Activated naive CD8-positive, alpha-beta T cell treated with anti-CD3 and anti-CD28 coated beads, Interleukin-2, amount 10 ng/mL, durations not matched to agents 7 days and 5 days (primary cell): ENCODE measurements at places on chromosomes 2 and 18. TPM values are rescaled to one million over a fixed set of nuclear protein-coding genes. Genes with fewer than 3 reads are reported as not detected.

The PTPRM gene
- total RNA-seq, result 6.6 TPM

GRCh38 chr2:33765122-33765521 lies 166.0 kb upstream of the FAM98A start:
- no peaks in the 10 kb centered on the region for H3K4me1 ChIP-seq
- H3K4me3 ChIP-seq, result no peak overlapping the region
- no peaks in the 10 kb centered on the region for H3K27me3 ChIP-seq
- H3K27ac ChIP-seq, result no peak overlapping the region
- no peaks in the 10 kb centered on the region for H3K36me3 ChIP-seq
- no peak for DNase-seq

GRCh38 chr2:98558852-98559530 lies 49.3 kb downstream of the COA5 start:
- peaks cover 49% of the 10 kb centered on the region for H3K36me3 ChIP-seq
- no peak for DNase-seq
- no peaks in the 10 kb centered on the region for H3K27me3 ChIP-seq
- H3K4me1 ChIP-seq, result peaks cover 67% of the 10 kb centered on the region
- H3K4me3 ChIP-seq, result peak overlapping the region; percentile 43
- peak overlapping the region; percentile 57 for H3K27ac ChIP-seq

DNA sequence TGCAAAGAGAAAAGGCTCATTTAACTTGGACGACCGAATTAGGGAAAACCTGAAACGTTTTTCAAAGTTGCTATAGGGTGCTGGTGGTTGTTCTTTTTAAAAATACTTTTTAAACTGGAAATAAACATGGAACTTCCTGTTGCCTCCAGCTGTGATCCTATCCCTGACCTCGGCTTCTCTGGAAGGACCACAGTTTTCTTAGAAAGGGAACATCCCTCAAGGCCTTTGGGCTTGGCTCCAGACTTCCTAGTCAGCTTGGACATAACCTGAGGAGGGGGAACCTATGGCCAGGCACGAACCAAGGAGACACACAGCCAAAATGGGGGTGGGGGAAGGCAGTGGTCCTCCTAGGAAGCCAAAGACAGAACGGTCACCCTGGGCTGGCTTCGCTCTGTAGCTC lies 57.7 kb downstream of the CENPO start:
- H3K4me3 ChIP-seq, result no peak overlapping the region
- peaks cover 2% of the 10 kb centered on the region for H3K4me1 ChIP-seq
- no peak overlapping the region for H3K27ac ChIP-seq
- H3K27me3 ChIP-seq, result no peaks in the 10 kb centered on the region
- no peak for DNase-seq

The KCNG2 gene
- not detected for total RNA-seq

- no peak overlapping the region for H3K27ac ChIP-seq
- no peak overlapping the region for H3K4me3 ChIP-seq
- no peaks in the 10 kb centered on the region for H3K27me3 ChIP-seq
- no peaks in the 10 kb centered on the region for H3K4me1 ChIP-seq
Measured at GRCh38 chr2:75405000-75405399, 155.7 kb downstream of the EVA1A start.

DNA sequence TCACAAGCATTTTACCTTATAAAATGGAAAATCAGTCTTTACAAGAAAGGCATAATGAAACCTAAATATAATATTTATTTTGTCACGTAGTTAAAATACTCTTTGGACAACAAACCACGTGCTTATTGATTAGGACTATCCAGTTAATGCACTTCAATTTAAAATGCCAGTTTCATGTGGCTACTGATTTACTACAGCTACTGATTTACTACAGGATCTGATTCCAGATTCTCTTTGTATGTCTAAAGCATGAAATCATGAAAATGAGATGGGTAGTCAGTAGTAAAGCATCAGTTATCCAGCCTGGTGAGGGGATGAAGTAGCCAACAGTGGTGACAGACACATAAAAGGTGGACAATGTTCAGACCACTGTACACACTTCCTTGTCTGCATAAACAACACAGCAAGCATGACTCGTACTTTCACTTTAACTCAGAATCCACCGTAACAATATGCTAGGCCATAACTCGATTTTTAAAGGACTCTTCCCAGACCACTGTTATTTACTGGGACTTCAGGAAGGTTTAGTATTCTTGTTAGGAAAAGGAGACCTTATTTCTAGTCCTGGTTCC lies 24.9 kb downstream of the ACAA2 start:
- H3K36me3 ChIP-seq, result peaks cover 66% of the 10 kb centered on the region
- H3K27ac ChIP-seq, result peak overlapping the region; percentile 70
- DNase-seq, result no peak
- peak overlapping the region; percentile 53 for H3K4me3 ChIP-seq
- H3K27me3 ChIP-seq, result no peaks in the 10 kb centered on the region

The RGPD4 gene
- 0.61 TPM for total RNA-seq

The PLEK gene
- total RNA-seq, result 28.8 TPM

GRCh38 chr2:1226766-1227165 lies 186.5 kb upstream of the TPO start:
- no peaks in the 10 kb centered on the region for H3K4me1 ChIP-seq
- no peak overlapping the region for H3K4me3 ChIP-seq
- H3K27me3 ChIP-seq, result no peaks in the 10 kb centered on the region
- no peaks in the 10 kb centered on the region for H3K36me3 ChIP-seq

- H3K27me3 ChIP-seq, result peaks cover 8% of the 10 kb centered on the region
- no peaks in the 10 kb centered on the region for H3K36me3 ChIP-seq
- H3K27ac ChIP-seq, result no peak overlapping the region
- no peak overlapping the region for H3K4me3 ChIP-seq
Measured at GRCh38 chr2:196500686-196501431, 138.7 kb upstream of the CCDC150 start.

DNA sequence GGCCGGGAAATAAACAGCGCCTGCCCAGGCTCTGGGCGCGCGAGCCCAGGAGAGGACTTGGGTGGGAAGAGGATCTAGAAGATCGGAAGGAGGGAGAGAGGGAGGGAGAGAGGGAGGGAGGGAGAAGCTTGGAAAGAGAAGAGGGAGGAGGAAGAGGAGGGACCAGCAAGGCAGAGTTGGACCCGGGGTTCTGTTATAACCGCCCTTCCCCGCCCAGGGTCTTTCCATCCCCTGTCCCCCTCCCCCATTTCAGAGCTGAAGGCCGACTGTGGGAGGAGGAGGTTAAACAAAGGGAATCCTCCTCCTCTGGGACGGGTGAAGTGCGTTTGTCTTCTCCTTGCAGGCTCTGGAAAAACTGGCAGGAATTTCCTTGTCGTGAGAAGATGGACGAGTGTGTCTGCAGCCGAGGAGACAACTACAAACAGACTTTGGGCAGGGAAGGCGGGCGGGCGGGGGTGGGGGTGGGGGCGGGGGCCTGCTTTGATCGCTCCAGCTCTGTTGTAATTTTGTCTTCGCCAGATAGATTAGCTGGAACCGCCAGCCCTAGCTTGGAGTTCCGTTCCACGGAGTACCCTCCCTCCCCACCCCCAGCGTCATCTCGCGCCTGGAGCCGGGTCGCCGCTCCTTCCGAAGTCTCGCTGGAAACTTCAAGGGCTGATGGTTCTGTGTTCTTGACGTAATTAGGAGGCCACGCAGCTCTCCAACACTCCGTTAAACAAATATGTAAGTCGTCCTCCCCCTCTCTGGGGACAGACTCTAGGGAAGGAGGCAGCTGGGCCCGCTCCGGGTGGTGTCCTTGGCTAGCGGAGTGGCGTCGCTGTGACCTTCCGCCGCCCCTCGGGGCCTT lies 6.4 kb upstream of the SP9 start:
- DNase-seq, result no peak
- peaks cover 96% of the 10 kb centered on the region for H3K27me3 ChIP-seq
- peak overlapping the region; percentile 70 for H3K27ac ChIP-seq
- H3K36me3 ChIP-seq, result no peaks in the 10 kb centered on the region
- peaks cover 32% of the 10 kb centered on the region for H3K4me1 ChIP-seq
- H3K4me3 ChIP-seq, result peak overlapping the region; percentile 66

The GPR39 gene
- total RNA-seq, result not detected

The FTCDNL1 gene
- total RNA-seq, result 2.0 TPM

GRCh38 chr2:161147856-161148255 lies 12.4 kb upstream of the TANK start:
- no peak overlapping the region for H3K4me3 ChIP-seq
- no peaks in the 10 kb centered on the region for H3K27me3 ChIP-seq
- peaks cover 80% of the 10 kb centered on the region for H3K36me3 ChIP-seq
- H3K27ac ChIP-seq, result no peak overlapping the region

- H3K27me3 ChIP-seq, result no peaks in the 10 kb centered on the region
- H3K36me3 ChIP-seq, result no peaks in the 10 kb centered on the region
- H3K27ac ChIP-seq, result no peak overlapping the region
- H3K4me3 ChIP-seq, result no peak overlapping the region
Measured at GRCh38 chr2:215556979-215557378, 121.1 kb upstream of the FN1 start.

The G6PC2 gene
- total RNA-seq, result not detected

GRCh38 chr2:225930687-225931086 lies 531.2 kb downstream of the NYAP2 start:
- no peak overlapping the region for H3K27ac ChIP-seq
- no peaks in the 10 kb centered on the region for H3K4me1 ChIP-seq
- DNase-seq, result no peak

- peak within 1 kb of the TSS; percentile 72 for H3K4me3 ChIP-seq
- peak; percentile 79 for DNase-seq
Measured at GRCh38 chr2:238158509-238159070, at the start of gene ERFE. TSS of gene ERFE (plus strand) at chr2:238158970. CDS start at chr2:238159008, 38 bp downstream.

DNA sequence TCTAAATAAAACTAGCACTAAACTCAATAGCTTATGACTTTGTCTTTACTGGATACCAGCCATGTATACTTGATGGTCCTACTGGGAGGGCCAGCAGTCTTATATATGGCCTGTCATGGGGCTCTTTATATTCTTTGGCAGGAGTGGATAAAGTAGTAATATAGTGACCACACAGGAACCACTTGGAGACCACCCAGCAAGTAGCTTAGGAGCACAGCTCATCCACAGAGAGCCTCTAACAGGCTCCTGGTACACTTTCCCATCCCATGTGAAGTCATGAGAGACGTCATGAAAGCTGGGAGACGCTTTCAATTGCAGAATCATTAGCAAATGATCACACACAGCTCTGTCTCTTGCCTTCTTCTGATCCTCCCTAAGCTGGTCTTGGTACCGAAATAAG lies 360.9 kb upstream of the ACVR2A start:
- DNase-seq, result no peak
- no peak overlapping the region for H3K4me3 ChIP-seq
- H3K27me3 ChIP-seq, result peaks cover 10% of the 10 kb centered on the region
- H3K4me1 ChIP-seq, result peaks cover 7% of the 10 kb centered on the region
- peaks cover 3% of the 10 kb centered on the region for H3K36me3 ChIP-seq
- H3K27ac ChIP-seq, result no peak overlapping the region

DNA sequence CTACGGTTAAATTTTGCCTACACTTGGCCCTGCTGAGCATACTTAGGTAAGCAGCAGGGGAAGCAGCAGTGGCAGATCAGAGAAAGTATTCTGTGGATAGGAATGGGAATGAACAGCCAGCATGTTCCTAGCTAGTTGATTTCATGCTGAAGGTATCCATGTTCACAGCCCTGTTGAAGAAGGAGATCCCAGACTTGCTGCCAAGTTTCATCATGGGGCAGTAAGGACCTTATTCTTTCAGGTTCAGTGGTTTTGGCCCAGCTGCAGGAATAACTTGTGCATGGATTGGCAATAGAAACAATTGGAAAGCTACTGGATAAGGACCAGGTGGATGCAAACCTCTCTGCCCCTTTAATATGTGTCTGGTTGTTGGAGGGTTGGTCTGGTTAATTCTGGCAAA lies 98.2 kb upstream of the TMEM178A start:
- DNase-seq, result no peak
- H3K4me1 ChIP-seq, result no peaks in the 10 kb centered on the region
- H3K36me3 ChIP-seq, result peaks cover 4% of the 10 kb centered on the region
- H3K27me3 ChIP-seq, result no peaks in the 10 kb centered on the region

DNA sequence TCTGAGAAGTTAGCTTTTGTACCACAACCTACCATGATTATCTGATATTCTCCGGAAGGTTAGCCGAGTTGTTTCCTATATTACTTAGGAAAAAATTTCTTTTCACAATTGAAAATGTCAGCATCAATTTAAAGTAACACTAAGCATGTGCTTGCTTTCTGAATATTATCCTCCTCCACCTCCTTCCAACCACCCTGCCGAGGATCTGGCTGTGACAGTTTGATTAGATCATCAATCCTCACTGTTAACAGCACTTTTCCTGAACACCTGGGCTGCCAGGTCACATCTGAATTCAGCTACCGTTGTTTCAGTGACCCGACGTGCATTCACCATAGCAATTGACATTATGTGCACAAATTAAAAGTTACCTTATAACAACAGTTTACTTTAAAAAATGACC lies 207.0 kb downstream of the ZNF407 start:
- H3K36me3 ChIP-seq, result no peaks in the 10 kb centered on the region
- peaks cover 7% of the 10 kb centered on the region for H3K4me1 ChIP-seq
- no peak overlapping the region for H3K4me3 ChIP-seq
- no peak overlapping the region for H3K27ac ChIP-seq
- H3K27me3 ChIP-seq, result no peaks in the 10 kb centered on the region

GRCh38 chr2:150781142-150781541 lies 293.7 kb upstream of the RND3 start:
- H3K4me1 ChIP-seq, result no peaks in the 10 kb centered on the region
- no peak overlapping the region for H3K27ac ChIP-seq
- DNase-seq, result no peak
- H3K27me3 ChIP-seq, result no peaks in the 10 kb centered on the region
- no peak overlapping the region for H3K4me3 ChIP-seq

DNA sequence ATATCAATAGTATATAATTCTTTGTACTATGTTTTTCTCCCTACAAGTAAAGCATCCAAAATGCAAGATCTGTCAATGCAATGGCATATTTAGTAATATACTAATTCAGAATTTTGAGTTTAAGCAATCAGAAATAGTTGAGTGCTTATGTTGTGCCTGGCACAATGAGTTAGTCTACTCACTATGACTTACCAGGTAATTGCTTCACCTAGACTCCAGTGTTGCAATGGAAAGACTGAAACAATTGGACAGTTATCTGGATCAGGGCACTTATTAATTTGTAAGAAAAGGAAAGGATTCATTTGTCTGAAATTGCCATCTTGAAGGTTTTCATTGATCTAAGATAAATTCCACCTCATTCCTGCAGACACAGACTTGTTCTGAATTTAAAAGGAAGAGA lies 97.6 kb upstream of the TCF4 start:
- no peak overlapping the region for H3K4me3 ChIP-seq
- DNase-seq, result no peak
- H3K4me1 ChIP-seq, result no peaks in the 10 kb centered on the region
- no peak overlapping the region for H3K27ac ChIP-seq

- peaks cover 2% of the 10 kb centered on the region for H3K27me3 ChIP-seq
- peak overlapping the region; percentile 5 for H3K27ac ChIP-seq
- no peak overlapping the region for H3K4me3 ChIP-seq
- peaks cover 5% of the 10 kb centered on the region for H3K36me3 ChIP-seq
- peaks cover 8% of the 10 kb centered on the region for H3K4me1 ChIP-seq
Measured at GRCh38 chr2:11944311-11944710, 197.9 kb downstream of the LPIN1 start.

The CHN1 gene
- 3.7 TPM for total RNA-seq
